ENCODE measurements at places on chromosomes 11 and 22.

DNA sequence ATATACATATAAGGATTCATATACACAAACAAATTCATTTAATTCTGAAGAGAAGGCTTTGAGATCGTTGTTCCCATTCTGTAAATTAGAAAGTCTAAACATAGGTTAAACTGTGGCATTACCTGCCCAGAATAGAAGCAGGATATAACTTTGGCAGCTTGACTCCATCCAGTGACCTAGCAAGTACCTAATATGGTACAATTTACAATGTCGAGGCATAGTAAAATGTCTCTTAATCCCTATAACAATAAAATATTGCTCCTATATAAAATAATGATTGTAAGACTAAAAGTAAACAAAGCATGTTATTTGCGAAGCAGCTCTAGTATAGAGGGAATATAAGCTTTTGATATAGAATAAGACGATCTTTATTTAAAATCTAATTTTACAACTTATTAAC, 756.0 kb downstream of the LUZP2 start:
- DNase-seq: no peak

- no peak for DNase-seq
These were observed 208.2 kb upstream of the ZC3H12C start for GRCh38 chr11:109885006-109885405.

DNA sequence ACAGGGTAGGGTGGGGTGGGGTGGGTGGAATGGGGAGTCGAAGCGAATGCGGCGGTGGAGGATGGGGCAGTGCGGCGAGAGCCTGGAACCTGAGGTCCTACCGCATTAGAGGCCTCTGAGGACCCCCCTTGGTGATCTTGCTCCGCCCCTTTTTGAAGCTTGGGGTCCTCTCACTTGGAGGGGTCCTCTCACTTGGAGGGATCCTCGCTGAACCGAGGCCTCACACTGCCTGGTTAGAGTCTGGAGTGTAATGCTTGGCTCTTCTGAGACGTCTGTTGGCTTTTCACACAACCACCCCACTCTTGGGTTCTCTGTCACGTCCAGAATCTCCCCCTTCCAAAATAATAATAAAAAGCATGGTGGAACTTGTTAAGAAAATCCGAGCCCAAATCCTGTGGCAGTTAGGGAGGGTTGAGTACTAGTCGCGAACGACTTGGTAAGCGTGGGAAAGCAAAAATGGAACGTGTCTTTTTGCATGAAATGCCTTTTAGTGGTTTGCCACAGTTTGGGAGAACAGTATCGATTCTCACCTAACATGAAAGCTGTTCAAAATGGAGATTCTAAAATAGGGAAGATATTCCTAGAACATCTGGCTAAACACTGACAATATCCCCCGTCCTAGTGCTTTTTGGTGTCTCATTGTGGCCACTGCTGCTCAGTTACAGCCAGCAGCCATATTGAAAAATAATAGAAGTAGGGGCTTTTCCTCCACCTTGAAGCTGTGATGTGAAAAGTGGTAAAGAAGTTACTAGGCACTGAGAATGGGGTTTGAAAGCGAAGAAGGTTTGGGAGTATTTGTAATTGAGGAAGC, 822 bp downstream of the RBX1 start:
- no peak for DNase-seq

DNA sequence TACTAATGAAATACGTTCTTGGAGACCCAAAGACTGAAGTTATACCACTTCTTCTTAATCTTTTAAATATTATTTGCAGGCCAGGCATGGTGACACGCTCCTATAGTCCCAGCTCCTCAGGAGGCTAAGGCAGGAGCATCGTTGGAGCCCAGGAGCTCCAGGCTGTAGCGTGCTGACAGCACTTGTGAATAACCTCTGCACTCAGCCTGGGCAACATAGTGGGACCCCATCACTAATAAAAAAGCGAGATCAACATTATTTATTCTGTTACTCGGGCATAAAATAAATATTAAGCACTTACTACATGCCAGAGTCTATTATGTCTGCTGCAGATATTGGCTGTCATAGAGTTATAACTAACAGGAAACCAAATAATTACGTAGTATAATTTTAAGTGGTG, 720 bp upstream of the MED17 start:
- no peak for DNase-seq

GRCh38 chr11:130876931-130877915, 39.1 kb downstream of the SNX19 start:
- no peak for DNase-seq

GRCh38 chr11:72576243-72576595, 98.0 kb downstream of the PDE2A start:
- no peak for DNase-seq

DNA sequence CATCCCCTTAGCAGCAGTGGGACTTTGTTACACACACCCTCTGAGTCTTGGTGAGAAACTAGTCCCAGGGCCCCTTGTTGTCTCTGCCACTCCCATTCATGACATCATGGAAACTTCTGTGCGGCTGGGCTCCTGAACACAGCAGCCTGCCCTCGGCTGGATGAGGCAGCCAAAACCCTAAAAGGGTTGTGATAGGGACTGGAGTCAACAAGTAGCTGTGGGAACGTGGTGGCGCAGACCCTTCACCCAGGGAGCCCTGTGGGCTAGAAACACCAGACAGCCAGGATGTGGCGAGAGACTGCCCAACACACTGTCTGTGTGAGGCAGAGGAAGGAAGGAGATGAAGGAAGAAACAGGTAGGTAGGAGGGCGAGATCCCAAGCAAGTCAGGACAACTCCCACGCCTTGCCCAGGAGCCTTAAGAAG, 3.9 kb downstream of the CD3D start:
- no peak for DNase-seq

GRCh38 chr22:49825436-49825835, 2.2 kb downstream of the BRD1 start:
- peak; percentile 62 for DNase-seq

GRCh38 chr11:125061281-125061680, 1.8 kb upstream of the SLC37A2 start:
- DNase-seq: no peak

DNA sequence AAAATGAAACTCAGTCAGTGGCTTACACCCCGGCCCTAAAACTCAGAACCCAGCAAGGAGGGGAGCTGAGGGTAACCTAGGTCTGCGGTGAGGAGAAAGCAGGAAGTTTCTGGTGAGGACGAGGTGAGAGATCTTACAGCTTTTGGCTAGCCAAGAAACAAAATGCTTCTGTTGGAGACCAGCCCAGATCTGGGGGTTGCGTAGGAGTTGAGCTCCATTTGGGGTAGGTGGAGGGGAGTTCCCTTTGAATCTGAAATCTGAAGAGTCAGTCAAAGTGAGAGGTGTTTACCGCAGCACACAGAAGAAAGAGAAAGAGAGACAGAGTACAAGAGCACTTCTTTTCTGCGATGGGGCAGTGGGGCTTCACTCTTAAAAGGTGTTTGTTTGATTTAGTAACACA, 29.6 kb downstream of the EHF start:
- DNase-seq: no peak

- DNase-seq: no peak
These were observed 105.9 kb upstream of the BDNF start for GRCh38 chr11:27806122-27806521.

DNA sequence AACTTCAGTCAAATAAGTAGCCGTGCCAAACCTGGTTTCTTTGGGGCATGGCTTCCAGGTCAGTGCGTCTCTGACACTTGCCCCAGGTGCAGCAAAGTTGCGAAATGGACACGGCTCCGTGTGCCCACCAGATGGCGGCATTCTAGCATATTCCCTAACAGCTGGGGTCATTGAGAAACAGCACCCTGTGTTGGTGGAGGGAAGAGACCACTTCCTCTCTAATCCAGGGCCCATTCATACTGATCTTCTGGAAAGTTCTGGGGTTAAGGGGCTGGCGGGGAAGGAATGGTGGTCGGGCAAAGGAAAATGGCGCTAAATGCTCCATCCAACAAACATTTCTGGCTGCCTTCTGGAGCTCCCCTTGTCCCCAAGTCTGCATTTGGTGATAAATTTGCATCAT, 141.2 kb upstream of the TIMP3 start:
- DNase-seq: peak; percentile 81
